ENCODE measurements at places on chromosomes 16 and 17. TPM values are rescaled to one million over a fixed set of nuclear protein-coding genes. Genes with fewer than 3 reads are reported as not detected.

DNA sequence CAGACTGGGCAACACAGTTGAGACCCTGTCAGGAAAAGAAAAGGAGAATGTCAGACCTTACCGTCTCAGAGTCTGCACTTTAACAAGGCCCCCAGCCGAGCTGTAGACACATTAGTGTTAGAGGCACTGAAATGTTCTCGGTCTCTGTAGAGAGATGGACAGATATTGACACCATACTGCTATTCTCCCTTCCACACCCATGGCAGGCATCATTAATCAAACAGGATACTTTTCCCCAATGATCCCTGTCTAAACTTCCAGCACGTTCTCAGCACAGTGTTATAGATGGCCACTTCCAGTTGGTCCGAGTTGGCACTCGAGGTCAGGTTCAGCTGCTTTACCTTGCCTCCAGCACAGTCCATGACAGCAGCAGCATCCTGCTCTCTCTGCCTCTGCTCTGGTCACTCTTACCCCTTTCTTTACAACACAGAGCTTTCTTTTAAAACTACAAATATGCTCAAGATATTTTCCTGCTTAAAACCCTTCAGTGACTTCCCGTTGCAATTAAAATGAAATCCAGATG is 251.6 kb downstream of the SNX29 start:
- no peak for DNase-seq

GRCh38 chr17:71402661-71403141 is 718.1 kb upstream of the SOX9 start:
- no peak for DNase-seq

DNA sequence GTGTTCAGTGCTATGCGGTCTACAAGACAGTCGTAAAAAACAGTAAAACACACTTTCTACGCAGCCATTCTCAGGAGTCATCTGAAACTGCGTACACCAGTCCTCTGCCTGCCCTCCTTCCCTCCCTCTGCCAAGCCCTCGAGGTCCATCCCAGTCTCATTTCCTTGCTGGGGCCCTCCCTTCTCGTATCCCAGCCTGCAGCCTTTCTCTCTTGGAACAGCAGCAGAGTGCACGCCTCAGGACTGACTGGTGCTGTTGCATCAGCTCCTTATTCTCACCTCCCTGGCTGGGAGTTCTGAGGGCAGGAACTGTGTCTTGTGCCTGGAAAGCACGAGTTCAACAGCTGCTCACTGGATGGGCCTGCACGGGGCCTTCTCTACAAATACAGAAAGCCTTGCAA is 12.5 kb downstream of the FAHD1 start:
- peak; percentile 77 for DNase-seq

The C17orf113 gene
- 0.11 TPM for polyA plus RNA-seq

DNA sequence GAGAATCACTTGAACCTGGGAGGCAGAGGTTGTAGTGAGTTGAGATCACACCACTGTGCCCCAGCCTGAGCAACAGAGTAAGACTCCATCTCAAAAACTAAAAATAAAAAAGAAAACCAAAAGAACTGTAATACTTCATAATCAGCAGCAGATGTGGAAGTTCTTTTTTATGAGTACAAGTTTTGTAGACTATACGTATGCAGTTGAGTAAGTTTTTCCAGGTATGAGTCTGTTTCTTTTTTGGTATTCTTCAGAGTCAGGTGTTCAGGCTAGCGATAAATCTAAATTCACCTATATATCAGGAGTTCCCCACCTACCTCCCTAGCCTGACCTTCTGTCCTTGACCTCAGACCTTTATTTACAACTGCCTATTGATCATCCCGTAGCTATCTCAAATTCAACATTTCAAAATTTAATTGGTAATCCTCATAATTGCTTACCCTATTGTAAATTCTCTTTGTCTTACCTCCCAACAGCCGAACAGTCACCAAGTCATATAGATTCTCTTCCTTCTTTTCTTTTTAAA is 10.7 kb downstream of the DCTN5 start:
- no peak for DNase-seq

- DNase-seq, result no peak
Measured at GRCh38 chr17:31211352-31212012, 85.6 kb downstream of the OMG start.

GRCh38 chr16:2042171-2042985 is 5.3 kb downstream of the NTHL1 start:
- DNase-seq, result no peak

DNA sequence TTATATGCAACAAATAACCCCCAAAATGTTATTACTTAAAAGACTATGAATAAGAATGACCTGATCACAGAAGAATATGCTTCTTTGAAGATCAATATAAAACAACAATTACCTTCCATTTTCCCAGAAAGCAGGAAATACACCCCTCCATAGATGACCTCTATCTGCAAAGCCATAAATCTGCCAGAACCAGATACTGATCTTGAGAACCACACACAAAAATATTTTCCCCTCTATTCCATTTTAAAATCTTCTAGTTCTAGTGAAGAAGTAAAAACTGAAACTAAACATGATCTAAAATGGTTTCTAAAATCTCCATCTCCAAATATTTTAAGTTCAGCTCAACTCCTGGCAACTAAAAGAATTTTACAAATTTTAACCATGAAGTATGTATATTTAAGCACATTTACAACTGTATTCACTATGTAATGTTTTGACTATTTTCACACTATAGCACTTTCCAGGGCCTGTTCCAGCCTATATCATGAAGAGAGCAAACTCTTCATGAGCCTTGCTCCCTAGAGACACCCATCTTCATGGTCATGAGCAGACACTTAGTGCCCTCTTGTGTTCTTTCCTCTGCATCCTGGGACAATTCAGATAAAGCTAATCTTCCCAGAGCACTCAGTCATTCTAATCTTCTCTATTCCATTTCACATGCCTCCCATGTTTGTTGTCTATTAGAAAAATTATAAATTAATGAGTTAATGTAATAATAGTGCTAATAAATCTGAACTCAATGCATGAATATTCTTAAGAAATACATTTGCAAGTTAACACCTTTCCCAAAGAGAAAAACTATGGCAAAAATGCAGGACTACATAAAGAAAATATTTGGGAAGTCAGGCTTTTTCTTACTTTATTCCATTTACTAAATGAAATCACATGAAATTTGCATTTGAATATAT is 87.0 kb downstream of the HELZ start:
- no peak for DNase-seq

GRCh38 chr17:12814718-12815117 is 25.4 kb downstream of the ARHGAP44 start:
- no peak for DNase-seq

The SLC7A6 gene
- polyA plus RNA-seq, result 51.2 TPM

DNA sequence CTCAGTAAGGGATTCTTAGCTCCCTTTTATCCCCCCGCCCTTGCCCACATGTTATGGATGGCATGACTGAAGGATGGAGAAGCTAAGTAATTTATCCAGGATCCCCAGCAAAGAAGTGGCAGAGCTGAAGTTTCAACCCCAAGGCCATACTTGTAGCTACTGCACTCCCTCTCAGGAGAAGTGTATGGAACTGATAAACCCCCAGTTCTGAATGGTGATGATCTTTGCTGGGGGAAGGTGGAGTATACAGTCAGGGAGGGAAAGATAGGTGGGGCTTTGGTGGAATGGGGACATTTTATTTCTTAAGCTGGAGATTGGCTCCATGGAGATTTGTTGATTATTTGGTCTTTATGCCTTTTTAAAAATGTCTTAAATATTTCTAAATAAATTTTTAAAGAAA is 58.3 kb downstream of the TNRC6C start:
- DNase-seq, result no peak

The KRTAP2-3 gene
- polyA plus RNA-seq, result 1.4 TPM

DNA sequence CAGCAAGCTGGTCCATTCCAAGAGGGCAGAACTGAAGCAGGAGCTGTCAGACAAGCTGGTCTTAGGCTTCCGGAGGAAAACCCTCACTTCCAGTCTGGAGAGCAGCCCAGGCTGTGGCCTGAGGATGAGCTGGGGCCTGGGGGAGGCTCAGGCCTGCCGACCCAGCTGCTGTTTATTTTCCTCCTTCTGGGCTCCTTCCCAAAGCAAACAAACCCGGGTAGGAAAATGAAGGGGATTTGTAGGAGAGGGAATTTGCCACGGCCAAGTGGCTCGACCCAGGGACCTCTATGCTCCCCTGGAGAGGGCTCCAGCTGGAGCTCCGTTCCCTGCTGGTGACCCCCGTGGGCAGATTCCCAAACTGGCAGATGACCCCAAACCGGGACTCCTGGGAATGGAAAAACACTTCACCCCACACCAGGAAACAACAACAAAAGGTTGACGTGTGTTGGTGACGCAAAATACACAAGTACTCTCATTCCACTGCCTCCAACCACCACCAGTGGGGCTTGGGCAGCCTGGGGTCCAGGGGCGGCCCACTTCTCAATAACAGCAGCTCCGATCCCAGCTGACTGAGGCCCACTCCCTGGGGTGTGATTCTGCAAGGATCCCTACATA is 8.8 kb downstream of the JUP start:
- peak; percentile 66 for DNase-seq

- no peak for DNase-seq
Measured at GRCh38 chr16:4500272-4500671, 24.1 kb downstream of the HMOX2 start.

- DNase-seq, result no peak
Measured at GRCh38 chr16:84821728-84822689, 2.2 kb downstream of the CRISPLD2 start.

GRCh38 chr16:50309527-50310307 is 43.4 kb downstream of the ADCY7 start:
- DNase-seq, result no peak

DNA sequence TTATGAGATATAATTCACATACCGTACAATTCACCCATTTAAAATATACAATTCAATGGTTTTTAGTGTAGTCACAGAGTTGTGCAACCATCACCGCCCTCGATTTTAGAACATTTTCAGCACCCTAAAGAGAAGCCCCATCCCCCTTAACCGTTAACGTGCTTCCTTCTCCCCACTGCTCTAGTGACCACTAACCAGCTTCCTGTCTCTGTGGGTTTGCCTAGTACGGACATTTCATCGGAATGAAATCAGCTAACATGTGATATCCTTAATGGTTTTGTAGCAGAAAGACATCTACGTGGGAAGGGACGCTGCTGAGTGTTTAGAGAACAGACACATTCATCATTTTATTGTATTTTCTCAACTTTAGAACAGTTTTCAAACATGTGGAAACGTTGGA is 80.8 kb upstream of the HSBP1 start:
- DNase-seq, result no peak

The HOXB7 gene
- not detected for polyA plus RNA-seq

The P2RX1 gene
- polyA plus RNA-seq, result 0.02 TPM

DNA sequence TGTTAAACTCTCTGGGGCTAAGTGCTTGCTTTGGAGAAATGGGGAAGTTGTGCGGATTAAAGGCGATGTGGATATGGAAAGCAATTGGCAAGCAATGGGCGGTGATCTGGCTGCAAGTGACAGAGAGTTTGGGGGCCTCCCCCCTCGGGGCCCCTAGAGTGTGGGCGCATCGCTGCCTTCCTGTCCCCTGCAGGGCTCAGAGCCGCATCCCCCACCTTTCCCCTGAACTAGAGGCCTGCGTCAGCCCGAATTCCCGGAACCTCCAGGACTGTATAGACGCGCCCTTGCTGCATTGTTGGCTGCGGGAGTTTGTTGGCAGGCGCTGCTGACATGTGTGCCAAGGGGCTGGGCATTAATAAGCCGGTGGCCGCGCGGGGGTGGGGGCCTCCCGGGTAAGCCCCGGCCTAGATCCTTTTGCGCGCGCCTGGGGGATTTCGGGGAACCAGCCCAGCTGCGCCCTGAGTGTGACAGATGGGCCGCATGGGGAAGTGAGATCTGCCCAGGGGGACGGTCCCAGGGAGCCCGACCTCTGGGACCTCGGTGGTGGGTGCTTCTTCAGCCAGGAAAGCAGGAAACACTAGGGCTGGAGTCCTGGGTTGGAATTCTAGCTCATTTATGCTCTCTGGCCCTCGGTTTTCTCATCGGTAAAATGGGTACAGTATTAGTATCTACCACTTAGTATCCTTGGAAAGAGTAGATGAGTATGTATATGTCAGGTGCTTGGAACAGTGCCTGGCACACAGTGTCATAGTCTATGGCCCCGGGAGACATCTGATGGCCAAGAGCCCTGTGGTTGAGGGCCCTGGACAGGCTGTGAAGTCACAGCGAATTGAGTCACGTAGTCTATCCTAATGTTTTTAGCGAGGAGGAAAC is 1.0 kb downstream of the EEF2K start:
- no peak for DNase-seq

The ABCA8 gene
- polyA plus RNA-seq, result 0.45 TPM

The CHD9NB gene
- 0.71 TPM for polyA plus RNA-seq

- DNase-seq, result no peak
Measured at GRCh38 chr17:57984936-57985674, 2.9 kb downstream of the VEZF1 start.

- no peak for DNase-seq
Measured at GRCh38 chr17:21296097-21297025, 11.8 kb downstream of the MAP2K3 start.

The CDK3 gene
- 3.7 TPM for polyA plus RNA-seq

DNA sequence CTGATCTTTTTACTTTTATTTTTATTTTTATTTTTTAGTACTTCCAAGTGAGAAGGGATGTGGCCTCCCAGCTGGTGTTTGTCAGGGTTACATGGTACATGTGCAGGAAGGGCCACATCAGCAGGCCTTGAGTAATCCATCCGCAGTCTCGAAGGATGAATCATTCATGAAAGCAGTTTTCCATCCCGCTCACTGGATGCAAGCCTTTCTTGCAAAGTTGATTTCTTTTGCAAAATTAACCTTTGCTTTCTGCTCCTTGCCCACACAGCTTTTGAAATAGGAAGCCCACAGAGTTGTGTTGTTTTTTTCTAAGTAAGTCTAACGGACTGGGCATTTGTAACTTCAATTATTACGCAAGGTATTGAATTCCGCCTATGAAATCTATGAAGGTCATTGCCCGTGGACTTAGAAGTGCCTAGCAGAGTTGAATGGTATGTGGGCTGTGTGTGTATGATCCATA is 157.4 kb downstream of the PRKCA start:
- DNase-seq, result peak; percentile 88

DNA sequence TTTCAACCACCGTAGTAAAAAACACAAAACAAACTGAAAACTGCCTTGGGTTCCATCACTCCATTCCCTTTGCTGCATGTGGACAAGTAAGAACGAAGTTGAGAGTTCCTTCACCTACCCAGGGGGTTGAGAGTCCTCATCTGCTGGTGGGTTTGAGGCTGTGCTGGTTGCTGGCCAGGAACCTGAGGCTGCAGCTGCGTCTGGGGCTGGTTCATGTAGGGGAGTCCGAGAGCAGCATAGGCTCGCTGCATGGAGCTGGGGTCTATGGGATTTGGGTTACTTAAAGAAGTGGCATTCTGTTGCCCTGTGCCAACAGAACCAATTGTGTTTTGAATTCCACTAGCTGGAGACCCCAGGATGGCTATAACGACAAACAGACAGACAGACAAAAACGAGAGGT is 65.2 kb upstream of the TRAP1 start:
- no peak for DNase-seq

GRCh38 chr16:76444832-76445231 is 167.6 kb downstream of the CNTNAP4 start:
- DNase-seq, result no peak

The AANAT gene
- not detected for polyA plus RNA-seq

GRCh38 chr17:11950771-11951519 is 46.3 kb downstream of the ZNF18 start:
- DNase-seq, result no peak

The LIMD2 gene
- 7.9 TPM for polyA plus RNA-seq

GRCh38 chr17:58184308-58184985 is 8.1 kb upstream of the EPX start:
- DNase-seq, result no peak

- no peak for DNase-seq
Measured at GRCh38 chr17:30557916-30558685, 80.9 kb downstream of the GOSR1 start.

GRCh38 chr17:58367461-58367860 is 15.5 kb upstream of the SUPT4H1 start:
- DNase-seq, result no peak
